Skin of body (tissue), 3 donors: ENCODE measurements at places on chromosomes 6 and 20. TPM values are rescaled to one million over a fixed set of nuclear protein-coding genes. Genes with fewer than 3 reads are reported as not detected.

GRCh38 chr20:54794110-54794509 lies 318.7 kb downstream of the DOK5 start:
- DNase-seq = no peak

Gene SSTR4
- total RNA-seq = 0.30 TPM

Gene GABRR2
- 0.79 TPM for total RNA-seq

DNA sequence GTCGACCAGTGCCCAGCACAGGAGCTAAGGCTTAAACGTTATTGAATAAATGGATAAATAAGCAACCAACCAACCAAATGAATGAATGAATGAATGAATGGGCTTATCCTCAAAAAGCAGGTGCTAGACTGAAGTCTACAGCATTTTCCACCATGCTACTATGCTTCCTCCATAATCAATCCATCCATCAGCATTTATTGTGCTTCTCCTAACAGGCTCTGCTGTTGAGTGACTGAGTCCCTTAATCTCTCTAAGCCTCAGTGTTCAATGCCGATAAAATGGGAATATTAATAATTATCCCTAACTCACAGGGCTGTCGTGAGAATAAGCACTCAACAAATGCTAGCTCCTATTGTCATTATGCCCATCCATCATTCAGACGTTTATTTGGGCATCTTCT lies 4.6 kb upstream of the NOL4L start:
- no peak for DNase-seq
